Stimulated activated CD8-positive, alpha-beta memory T cell treated with anti-CD3 and anti-CD28 coated beads, Interleukin-2, amount 100 ng/mL, for 1 hour (primary cell): ENCODE measurements at places on chromosomes 1 and 21.

DNA sequence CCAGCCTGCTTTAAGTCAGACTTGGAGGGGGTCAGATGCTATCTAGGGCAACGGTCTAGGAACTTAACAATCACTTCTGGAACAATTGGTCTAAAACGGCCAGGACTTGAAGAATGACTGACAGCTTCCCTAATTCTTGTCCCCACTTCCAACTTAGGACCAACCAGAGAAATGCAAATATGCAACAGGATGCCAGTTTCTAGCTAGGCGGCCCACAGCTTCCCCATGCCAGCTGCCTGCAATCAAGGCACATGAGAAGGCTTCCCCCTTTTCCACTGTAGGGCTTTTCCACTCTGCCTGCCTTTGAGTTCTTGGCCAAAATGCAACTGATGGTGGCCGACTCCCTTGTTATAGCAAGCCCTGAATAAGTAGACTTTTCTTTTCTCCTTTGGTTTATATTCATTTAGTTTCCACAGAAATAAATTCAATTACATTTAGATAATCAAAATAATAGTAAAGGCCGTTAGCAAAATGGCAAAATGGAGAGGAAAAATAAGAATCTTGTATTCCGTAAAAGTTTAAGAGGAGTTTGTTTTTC, 80.9 kb downstream of the BACH1 start:
- DNase-seq: no peak

DNA sequence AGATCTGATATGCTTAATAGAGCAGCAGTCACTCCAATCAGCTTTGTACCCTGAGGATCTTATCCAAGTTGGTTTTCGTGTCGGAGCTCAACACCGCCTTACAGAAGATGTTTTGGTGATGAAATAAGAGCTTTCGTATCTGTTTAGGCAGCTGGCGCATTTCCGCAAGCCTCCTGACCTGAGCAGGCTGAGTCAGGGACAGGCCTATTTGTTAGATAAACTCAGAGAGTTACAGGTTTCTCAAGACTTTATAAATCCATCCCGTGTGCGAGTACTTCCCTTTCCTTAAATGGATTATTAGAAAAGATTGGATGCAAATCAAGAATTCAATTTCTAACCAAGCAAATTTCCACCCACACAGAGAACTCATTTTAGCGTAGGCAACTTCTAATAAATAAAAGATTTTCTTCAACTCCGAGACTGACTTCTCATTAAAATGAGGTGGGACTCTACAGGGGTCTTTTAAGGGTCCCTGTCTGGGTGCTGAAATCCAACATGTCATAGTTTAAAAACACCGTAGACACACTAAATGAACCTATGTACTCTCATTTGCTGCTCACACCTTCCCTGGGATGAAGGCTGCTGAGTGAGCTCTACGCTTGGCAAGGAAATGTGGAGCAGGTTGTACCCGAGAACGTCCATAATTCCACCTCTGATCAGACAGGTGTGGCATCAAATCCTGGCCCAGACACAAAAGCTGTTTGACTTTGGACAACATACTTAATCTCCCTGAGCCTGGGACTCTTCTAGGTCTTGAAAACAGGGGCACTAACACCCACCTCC, 106.9 kb upstream of the F3 start:
- no peak for DNase-seq

- no peak for DNase-seq
Measured at GRCh38 chr1:214990619-214991018, 91.9 kb upstream of the KCNK2 start.

- no peak for DNase-seq
Measured at GRCh38 chr1:86758570-86758969, 54.2 kb downstream of the SH3GLB1 start.

- DNase-seq: no peak
Measured at GRCh38 chr1:172450524-172450885, 6.6 kb upstream of the PIGC start.

- no peak for DNase-seq
Measured at GRCh38 chr1:70809069-70809468, 238.5 kb downstream of the PTGER3 start.

- no peak for DNase-seq
Measured at GRCh38 chr21:37904856-37905255, 11.4 kb downstream of the KCNJ6 start.

DNA sequence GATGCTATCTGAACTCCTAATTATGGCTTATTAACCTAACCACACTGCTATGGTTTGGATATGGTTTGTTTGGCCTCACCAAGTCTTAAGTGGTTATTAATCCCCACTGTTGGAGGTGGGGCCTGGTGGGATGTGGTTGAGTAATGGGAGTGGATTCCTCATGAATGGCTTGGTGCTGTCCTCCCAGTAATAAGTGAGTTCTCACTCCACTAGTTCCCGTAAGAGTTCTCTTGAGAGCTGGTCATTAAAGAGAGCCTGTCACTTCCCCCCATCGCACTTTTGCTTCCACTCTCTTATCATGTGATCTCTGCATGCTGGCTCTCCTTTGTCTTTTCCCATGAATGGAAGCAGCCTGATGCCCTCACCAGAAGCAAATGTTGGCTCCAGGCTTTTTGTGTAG, 328.8 kb downstream of the PLA2G4A start:
- DNase-seq: no peak

- DNase-seq: no peak
Measured at GRCh38 chr21:39037807-39038405, 145.3 kb downstream of the PSMG1 start.

DNA sequence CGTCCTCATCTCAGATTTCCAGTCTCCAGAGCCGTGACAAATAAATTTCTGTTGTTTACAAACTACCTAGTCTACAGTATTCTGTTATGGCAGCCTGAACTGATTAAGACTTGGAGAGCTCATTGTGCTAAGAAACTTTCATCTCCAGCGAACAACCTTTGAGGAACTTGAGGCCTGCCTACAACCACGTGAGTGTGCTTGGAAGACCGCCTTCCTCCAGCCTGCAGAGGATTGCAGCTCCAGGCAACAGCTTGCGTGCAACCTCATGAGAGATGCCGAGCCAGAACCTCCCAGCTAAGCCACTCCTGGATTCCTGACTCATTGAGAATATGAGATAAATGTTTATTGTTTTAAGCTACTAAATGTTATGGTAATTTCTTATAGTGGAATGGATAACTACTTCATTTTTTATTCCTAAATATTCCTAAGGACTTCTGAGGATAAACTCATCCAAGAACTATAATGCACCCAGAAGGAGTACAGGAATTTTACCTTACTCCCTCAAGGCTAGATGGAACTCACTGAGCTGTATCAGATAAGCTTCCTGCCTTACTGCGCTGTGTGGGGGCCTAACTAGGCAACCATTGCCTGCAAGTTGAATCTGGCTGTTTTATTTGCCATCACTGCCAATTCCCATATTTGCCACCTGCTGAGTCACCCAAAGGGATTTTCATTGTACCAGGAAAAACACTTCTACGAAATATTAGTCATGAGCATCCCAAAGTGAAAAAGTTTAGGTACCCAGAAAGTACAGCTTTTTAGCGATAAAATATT, 17.6 kb downstream of the FAM177B start:
- no peak for DNase-seq

GRCh38 chr1:27887215-27888021, 15.1 kb downstream of the THEMIS2 start:
- DNase-seq: no peak

GRCh38 chr1:11749203-11749689, 12.7 kb upstream of the C1orf167 start:
- no peak for DNase-seq

- DNase-seq: no peak
Measured at GRCh38 chr1:243287652-243288051, 31.8 kb downstream of the SDCCAG8 start.

DNA sequence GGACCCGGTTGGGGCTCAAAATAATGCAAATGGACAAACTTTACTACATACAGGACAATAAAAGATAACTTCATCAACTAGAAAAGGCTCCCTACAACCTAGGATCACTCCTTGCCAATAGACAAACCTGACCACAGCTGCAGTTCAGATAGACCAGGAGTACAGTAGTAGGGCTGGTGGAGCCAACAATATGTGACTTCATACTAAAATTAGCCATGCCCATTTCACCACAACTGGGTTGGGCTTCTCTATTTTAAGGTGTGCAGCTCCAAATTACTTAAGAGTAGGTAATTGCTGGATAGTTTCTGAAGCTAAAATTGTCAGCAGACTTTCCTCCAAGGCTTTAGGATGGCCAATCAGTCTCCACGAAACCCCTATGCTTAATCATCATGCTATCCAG, 3.9 kb downstream of the DENND1B start:
- DNase-seq: no peak

DNA sequence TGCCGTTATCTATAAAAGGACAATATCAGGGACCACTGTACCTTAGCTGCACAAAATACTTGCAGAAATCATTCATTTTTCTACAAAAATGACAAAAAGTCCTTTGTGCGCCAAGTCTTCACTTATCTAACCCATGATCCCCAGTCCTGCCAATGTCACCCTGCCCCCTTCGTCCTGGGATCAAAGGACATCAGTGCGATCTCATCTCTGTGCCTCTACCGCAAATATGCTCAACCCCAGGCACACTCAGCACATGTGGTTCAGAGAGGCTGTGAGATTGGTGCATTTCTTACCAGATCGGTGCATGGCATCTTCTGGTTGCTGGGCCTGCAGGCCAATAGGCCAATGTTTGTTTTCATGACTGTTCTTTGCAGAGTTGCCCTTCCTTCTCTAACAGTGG, 72.8 kb downstream of the NFASC start:
- no peak for DNase-seq

- DNase-seq: no peak
Measured at GRCh38 chr1:10152709-10153284, 57.6 kb upstream of the KIF1B start.

GRCh38 chr1:61779231-61779630, 37.0 kb downstream of the PATJ start:
- DNase-seq: no peak

- DNase-seq: no peak
Measured at GRCh38 chr1:39250460-39251240, 46.2 kb downstream of the MACF1 start.

DNA sequence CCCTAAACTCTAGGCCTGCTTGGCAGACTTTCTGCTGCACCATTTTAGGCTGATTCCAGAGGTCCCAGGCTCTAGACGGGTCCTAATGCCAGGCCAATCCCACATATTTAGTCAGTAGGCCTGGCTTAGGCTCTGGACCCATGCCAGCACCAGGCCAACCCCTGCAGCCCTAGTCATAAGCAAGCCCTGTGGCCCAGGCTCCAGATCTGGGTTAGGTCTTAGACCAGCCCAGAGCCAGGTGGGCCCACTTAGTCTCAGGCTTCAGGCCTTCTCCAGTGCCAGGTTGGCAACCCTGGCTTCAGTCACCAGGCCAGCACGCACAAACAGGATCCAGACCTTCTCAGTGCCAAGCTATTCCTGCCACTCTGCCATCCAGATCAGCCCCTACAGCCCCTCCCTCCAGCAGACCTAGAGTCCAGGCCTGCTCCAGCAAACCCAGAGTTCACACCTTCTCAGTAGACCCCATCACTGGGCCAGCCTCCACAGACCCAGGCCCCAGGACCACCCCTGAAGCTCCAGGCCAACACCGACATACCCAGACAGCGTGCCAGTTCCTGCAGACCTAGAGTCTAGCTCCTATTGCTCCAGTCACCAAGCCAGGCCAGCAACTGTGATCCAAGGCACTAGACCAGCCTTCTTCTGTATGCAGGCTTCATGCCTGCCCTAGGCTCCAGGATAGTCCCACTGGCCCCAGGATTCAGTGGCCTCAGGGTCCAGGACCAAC, 467.6 kb downstream of the RWDD3 start:
- DNase-seq: no peak

- DNase-seq: no peak
Measured at GRCh38 chr1:234827181-234827580, 217.2 kb upstream of the IRF2BP2 start.

DNA sequence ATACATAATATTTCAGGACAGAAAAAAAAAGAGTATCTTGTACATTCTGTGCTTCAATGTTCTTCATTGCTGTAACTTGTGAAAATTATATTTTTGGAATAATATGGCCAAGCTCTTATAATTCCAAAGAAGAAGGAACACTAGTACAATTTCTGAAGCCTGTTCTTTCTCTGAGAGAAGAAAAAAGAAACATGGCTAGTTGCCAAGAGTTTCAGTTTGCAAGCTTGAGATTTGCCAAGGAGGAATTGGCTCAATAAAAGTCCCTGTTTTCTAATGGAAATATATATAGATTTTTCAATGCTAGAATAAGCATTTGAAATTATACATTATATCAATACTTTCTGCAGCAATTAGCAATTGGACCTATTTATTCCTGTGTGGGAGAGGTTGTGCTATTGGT, 285.2 kb upstream of the NEGR1 start:
- DNase-seq: no peak

GRCh38 chr1:158969166-158969565, 37.8 kb downstream of the PYHIN1 start:
- no peak for DNase-seq

- no peak for DNase-seq
Measured at GRCh38 chr1:39418236-39418635, 73.2 kb upstream of the BMP8A start.

DNA sequence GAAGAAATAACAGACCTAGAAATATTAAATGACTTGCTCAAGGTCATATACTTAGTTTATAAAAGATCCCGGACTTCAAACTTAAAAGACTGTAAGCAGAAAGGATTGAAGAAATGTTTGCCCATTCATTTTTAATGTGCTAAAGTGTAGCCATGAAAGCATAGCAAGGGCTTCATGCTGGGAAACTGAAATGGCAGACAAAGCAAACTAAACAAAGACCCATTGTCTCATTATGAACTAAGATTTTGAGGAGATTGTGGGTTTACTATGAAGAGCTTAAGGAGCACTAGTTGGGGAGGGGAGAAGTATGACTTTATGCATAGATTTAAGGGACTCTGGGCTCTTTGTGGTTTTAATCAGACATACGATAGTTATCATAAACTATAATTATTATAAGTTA, 26.3 kb downstream of the ADAMTS1 start:
- DNase-seq: no peak

- no peak for DNase-seq
Measured at GRCh38 chr1:93690921-93691789, 9.5 kb upstream of the BCAR3 start.

DNA sequence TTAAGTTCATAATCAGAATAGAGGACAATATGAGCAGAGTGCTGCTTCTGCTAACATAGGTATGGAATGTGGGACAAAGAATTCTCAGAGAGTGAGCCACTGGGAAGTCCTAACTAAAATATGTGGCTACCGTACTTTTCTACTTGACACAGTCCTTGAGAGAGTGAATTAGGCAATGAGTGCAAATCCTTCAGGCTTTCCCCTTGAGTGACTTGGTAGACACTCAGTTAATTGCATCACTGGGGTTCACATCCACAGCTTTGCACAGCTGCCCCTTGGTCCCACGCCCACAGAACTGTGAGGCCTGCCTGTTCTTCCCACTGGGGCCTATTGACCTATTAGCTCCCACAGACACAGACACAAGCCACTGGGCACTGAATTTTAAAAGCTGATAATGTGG, 40.5 kb upstream of the PAXBP1 start:
- DNase-seq: no peak

DNA sequence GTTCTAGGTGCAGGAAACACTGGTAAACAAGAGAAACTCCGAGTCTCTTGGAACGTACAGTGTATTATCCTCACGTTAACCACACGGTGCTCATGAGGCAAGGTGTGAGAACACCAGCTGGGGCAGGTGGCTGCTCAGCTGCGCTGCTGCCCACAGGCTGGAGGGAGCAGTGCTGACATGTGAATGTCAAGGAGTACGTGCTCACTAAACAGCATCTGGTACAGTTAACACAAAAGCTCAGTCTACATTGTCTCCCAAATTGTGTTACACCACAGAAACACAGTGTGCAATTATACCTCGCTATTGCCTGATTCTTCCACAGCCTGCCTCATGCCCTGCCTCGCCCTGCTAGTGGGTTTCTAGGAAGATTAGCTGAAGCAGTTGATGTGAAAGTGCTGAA, 138.4 kb downstream of the GLIS1 start:
- no peak for DNase-seq
